Cerebellar nuclear complex (tissue), 1 donor: ENCODE measurements at places on chromosomes 2 and 18.

- no peak for DNase-seq
Measured at GRCh38 chr2:36459725-36460137, 104.2 kb downstream of the CRIM1 start.

GRCh38 chr2:55428258-55428657, 8.6 kb upstream of the CCDC88A start:
- DNase-seq = no peak

DNA sequence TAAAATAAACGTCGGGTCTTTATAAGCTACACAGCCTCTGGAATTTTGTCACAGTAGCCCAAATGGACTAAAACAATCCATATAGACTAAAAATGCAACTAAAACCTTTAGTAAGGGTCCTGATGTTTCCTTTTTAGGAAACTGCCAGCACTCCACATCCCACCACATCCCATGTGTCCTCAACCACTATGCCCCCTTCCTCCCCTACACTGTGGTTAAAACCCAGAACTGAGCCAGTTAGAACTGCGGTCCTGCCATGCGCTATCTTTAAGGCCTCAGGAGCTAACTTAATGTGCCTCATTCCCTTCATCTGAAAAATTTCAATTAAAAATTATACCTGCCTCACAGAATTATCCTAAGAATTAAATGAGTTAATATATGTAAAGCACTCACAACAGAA, 41.1 kb downstream of the ACVR1 start:
- DNase-seq = no peak

DNA sequence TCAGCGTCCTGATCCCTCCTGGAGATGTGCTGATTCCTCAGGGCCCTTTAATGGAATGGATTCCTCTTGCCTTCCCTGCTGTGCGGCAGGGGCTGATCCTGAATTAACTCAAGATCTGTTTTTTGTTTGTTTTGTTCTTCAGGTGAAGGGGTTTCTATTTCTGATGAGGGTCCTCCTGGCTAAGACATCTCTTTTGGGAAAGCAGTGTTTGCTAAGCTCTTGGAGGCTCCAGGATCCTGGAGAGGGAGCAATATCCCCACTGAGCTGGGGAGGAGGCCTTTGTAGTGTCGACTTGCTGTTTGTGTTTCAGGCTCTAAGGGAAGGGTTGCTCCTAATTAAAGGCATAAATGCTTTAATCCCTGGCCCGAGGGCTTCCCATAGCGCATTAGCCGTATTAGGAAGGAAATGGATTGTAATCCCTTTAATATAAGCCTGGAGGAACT, 65.3 kb upstream of the FOXI3 start:
- DNase-seq = no peak

DNA sequence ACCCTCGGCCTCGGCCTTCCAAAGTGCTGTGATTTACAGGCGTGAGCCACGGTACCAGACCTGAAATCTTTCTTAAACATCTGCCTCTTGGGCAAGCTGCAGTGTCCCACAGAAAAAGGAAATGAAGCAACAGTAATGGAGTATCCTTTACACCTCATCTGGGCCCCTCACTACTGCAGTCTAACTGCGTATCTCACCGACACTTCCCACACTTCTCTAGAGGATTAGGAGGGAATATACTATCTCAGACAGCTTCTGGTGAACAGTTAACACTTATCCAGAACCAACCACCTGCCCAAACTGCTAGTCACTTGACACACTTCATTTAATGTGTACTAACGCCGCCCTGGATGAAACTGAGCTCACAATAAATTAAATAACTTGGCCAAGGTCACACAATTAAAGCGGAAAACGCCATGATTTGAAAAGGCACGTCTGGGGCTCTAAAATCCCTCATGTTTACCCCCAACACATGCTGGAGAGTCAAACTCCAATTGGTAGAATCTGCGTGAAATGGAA, 993 bp downstream of the COX7A2L start:
- no peak for DNase-seq

- DNase-seq = no peak
Measured at GRCh38 chr2:164952057-164952702, 3.1 kb downstream of the SLC38A11 start.

GRCh38 chr2:233059797-233060500, at the start of gene INPP5D:
Gene INPP5D (plus strand): TSS chr2:233060342. CDS start chr2:233060479, 137 bp downstream.
- DNase-seq = no peak

GRCh38 chr2:111034146-111034545, 86.6 kb upstream of the BCL2L11 start:
- no peak for DNase-seq

- no peak for DNase-seq
Measured at GRCh38 chr2:38497670-38498037, 105.1 kb downstream of the HNRNPLL start.

GRCh38 chr2:186379052-186379451, 107.0 kb upstream of the ZC3H15 start:
- no peak for DNase-seq

DNA sequence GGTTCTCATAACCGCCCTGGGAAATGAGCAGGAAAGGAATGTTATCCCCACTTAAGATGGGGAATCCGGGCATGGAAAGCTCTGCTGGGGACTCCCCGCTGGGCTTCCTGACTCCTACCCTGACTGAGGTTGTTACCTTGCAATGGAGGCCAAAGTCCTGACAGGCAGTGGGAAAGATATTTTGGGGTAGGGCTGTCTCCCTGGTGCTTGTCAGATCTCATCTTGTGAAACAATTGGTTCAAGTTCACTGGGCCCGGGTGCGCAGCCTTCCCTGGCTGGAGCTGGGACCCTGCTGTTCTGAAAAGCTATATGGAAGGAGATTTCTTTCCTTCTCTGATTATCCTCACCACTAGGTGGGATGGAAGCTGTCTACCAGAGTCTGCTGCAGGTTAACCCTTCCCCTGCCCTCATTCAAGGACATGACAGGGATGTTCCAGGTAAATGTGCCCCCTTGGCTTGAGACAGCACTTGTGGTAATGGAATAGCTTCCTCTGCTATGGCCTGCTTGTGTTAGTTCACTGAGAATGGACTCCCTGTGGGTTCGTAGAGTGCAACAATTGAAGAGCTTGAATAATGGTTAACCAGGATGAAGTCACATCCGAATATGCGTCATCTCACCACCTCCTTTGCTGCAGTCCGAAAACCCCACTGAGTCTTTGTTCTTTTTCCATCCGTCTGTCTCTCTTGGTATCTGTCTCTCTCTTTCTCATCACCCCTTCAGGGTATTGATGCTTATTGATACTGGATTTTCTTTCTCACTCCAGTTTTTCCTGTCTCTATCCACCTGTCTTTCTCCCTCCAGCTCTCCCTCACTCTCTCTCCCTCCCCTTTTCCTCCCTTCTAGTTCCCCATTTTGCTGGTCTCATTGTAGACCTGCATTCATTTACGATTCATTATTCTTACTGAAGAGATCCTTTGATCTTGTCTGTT, 67.8 kb upstream of the EPAS1 start:
- DNase-seq = no peak

DNA sequence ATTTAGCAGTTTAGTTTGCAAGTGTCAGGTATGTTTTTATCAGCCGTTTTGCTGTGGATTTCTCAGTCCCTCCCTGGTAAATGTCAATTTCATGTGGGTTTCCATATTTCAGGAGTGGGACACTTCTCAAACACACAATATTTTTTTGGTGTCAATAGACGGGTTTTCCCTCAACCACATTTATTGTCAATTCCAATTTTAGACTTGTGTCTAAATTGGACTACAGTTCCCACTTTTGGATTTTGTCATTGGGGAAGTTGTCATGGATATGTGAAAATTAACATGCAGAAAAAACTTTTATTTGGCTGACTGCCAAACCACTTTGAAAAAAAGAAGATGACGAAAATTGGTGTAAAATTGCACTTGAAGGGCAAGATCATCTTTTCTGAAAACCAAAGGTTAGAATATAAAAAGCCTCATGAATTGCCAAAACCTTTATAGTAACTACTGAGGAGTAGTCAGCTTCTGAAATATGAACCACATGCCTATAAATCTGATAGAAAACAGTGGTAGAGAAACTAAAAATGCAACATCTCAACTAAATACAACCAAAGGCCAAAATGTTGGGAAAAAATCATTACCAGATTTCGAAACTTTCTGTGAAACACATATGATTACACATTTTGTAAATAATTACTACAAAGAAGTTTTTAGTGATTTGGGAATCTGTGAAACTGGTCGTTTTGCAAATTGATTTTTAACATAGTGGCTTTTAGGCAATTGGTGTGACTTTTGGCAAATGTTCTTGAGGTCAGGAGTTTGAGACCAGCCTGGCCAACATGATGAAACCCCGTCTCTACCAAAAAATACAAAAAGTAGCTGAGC, 106.4 kb downstream of the BCL2L11 start:
- DNase-seq = no peak

DNA sequence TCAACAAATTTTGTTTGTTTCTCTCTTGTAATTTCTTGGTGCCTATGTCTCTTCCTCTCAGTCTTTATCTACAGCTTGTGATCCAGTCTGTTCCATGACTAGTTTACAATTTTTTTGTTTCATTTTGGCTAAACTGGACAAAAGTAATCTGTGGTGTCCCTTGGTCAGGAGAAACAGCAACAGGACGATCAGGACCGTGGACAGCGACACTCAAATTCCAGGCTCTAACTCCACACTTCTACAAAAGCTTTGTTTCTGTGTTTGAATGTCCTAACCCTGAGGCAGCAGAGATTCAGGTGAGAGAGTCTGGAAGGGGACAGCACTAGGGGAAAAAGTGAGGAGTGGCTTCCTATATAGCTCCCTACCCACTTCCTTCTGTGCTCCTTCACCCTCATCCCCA, 593.3 kb upstream of the FANCL start:
- no peak for DNase-seq

DNA sequence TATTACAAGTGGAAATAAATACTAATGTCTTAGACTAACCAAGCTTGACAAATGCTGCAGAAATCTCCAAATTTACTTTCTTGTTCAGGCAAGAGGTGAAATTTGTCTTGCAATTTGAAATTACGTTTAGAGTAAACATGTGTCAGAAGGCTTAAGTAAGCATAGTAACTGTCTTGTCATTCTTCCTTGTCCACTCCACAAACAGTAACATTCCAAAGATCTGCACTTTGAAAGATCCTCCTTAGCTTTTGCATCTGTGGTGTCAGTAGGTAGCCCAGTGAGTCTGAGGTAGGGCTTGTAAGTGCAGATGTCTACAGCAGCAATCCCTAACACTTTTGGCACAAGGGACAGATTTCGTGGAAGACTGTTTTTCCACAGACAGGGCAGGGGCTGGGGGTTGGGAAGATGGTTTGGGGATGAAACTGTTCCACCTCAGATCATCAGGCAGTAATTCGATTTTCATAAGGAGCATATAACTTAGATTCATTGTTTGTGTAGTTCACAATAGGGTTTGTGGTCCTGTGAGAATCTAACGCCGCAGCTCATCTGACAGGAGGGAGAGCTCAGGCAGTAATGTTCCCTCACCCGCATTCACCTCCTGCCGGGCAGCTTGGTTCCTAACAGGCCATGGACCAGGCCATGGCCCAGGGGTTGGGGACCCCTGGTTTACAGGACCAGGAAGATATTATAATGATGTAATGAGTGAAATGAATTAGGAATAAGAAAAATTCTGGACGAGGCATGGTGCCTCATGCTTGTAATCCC, 18.6 kb downstream of the RASGRP3 start:
- DNase-seq = no peak

DNA sequence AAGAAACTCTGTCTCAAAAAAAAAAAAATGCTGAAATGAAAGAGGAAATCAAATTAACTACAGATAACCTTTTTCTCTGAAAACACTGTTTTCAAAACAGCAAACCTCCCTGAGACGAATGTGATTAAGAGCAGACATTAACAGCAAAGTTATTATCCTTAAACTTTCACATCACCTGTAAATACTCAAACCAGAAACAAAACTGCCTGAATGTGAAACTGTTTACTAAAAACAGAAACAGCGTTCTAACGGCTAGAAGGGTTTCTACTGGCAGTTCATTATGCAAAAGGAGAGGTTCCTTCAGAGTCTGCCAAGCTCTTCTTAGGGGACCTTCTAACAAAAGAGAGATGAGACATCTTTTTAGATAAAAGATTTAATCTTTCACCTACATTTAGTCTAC, 45.9 kb downstream of the PNO1 start:
- DNase-seq = no peak
